ENCODE measurements at places on chromosomes 12 and 14.

DNA sequence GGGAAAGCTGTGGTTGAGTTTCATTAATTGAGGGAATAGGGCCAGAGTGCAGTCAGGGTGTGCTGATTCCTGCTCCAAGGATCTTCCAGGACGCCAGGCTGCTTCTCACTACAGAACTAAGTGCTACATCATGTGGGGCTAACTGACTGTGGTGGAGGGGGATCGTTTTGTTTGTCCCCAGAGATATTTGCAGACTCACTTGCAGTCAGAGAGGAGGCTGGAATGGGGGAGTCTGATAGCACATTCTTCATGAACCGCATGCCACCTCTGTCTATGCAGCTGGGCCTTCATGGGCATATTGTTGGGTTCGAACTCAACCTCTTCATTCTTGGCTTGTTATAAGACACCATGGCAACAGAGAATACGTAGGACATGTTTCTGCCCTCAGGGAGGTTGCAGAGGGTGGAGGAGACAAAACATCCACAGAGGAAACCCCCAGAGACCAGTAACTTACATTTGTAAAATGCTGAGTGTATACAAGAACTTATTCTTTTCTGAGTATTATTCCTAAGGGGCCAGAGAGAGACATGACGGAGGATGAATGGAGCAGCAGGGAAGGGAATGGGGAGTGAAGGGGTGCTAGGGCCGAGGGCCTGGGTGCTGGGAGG is 13.0 kb downstream of the KRT7 start:
- DNase-seq, result no peak

DNA sequence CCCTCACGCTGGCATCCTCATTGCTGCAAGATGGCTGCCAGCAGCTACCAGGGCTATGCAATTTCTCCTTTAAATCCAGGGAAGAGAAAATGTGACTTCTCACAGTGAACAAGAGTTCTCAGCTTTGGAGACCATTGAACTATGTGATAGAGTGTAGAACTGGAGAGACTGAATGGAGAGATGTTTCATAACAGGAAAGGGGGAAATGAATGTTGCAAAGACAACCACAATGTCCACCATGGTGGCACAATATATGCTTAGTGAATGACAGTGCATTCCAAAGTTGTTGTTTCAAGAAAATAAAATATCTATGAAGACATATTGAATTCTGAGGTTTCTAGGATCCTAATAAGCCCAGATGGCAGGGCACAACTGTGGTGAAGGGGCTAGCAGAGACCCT is 13.2 kb upstream of the COCH start:
- no peak for DNase-seq

DNA sequence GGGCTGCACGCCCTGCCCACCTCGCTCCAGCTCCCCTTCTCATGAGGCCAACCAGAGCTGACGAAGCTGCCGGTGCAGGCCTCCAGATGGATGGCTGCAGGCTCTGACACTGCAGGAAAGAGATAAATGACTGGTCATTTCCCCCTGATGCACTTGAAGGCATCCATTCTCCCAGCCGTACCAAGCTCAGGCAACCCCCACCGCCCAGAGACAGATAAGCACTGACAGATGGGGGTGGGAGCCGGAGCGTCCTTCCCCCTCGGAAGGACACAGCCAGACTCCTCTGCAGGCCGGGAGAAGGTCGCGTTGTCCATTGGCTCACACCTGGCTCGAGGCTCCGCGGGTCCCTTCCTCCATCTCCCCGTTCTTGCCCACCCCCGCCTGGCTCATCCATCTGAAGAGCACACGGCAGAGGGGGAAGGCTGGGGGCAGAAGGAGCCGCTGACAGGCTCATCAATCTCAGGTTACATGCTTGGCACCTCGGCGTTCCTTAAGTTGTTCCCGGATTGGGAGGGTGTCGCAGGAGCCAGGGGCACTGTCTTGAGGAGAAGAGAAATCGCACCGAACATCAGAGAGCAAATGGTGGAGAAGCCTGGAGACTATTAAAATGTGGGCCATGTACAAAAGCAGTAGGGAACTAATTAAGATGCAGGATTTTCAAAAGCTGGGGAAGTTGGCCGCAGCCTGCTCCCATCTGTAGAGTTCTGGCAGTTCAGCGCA is 151.6 kb downstream of the DPF3 start:
- no peak for DNase-seq

GRCh38 chr12:56670836-56671235 is 17.2 kb downstream of the PTGES3 start:
- DNase-seq, result no peak
